ENCODE measurements at places on chromosomes 4 and X. TPM values are rescaled to one million over a fixed set of nuclear protein-coding genes. Genes with fewer than 3 reads are reported as not detected.

TREX2 gene
- polyA plus RNA-seq: 0.37 TPM

EXOSC9 gene
- 50.2 TPM for polyA plus RNA-seq

CCDC158 gene
- 0.55 TPM for polyA plus RNA-seq

PPARGC1A gene
- 33.4 TPM for polyA plus RNA-seq
